Stimulated activated CD8-positive, alpha-beta memory T cell treated with anti-CD3 and anti-CD28 coated beads, Interleukin-7, amount 100 ng/mL, for 24 hours (primary cell): ENCODE measurements at places on chromosomes 12 and 14.

DNA sequence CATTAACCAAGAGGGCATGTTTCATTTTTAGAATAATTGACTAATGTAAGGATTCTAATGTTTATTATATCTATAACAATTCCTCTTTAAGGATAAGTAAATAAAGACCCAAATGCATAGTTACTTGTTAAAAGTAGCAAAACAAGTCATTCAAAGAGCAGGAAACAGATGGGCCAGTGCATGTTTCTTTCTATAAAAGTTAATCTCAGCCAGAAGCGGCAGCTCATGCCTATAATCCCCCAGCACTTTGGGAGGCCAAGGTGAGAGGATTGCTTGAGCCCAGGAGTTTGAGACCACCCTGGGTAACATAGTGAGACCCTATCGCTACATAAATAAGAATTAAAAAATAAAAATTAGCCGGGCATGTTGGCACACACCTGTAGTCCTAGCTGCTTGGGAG is 391.0 kb upstream of the RGS6 start:
- DNase-seq = no peak

DNA sequence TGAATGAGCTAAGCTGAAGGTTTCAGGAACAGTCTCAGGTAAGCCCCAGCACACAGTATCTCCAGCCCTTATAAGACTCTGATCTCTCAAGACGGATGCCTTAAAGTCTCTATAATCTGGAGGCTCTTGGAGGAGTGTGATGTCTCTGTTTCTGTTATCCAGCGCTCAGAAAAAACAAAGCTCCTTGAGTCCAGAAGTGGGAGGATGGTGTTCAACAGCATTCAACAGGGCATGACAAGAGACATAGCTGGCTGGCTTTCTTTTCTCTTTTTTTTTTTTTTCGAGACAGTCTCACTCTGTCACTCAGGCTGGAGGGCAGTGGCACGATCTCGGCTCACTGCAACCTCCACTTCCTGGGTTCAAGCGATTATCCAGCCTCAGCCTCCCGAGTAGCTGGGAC is 31.6 kb upstream of the TESC start:
- DNase-seq = no peak

DNA sequence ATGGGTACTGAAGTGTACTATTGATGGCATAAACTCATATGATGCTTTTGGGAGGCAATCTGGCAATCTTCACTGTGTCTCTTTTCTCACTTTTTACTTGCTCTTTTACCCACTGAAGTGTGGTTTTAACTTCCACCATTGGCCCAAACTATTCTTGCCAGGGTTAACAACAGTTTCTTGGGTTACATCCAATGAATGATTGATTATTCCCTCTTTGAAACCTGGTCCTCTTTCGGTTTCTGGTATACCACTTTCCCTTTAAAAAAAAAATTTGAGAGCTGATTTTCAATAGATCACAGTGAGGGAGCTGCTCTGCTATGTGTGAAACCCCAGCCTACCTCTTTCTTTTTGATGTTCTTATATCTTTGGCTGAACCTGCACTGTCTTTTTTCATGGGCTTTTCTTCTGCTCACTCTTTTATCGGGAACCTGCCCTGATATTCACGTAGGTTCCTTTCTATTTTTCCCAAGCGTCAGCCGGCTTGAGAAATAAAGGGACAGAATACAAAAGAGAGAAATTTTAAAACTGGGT is 56.1 kb upstream of the OR4E1 start:
- DNase-seq = no peak

DNA sequence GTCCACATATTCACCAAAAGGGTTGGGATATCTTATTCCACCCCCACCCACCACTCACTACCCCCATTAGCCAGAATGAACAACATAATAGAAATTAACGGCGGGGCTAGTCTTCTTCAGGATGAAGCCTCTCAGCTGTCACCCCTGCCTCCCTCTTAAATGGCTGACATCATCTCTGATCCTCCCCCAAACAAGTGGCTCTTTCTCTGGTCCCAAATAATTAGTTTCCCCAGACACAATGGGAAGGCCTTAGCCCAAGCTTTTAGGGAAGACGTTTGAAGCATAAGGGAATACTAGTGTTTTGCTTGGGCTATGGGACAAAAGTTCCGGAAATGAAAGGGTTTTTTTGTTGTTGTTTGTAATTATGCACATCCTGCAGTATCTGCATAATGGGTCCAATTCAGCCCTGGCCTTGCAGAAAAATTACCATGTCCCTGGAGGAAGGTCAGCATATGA is 13.8 kb downstream of the STON2 start:
- no peak for DNase-seq

DNA sequence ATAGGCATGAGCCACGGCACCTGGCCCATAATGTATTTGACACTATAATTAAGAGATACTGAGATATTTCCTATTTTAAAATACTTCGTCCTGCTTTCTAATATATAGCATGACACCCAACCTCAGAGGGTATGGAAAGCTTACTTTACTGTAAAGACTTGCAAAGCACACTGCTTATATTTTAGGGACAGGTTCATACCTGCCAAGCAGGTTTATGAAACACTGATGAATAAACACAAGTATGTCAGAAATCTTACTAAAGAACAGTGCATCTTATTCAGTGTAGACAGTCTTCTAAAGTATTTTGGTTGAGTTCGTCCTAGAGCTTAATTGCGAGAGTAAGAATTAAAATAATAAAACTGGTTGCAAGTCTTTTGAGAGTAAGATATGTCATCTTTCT is 65.4 kb downstream of the PPFIBP1 start:
- no peak for DNase-seq

GRCh38 chr12:84692071-84692470 is 220.5 kb downstream of the SLC6A15 start:
- DNase-seq = no peak

DNA sequence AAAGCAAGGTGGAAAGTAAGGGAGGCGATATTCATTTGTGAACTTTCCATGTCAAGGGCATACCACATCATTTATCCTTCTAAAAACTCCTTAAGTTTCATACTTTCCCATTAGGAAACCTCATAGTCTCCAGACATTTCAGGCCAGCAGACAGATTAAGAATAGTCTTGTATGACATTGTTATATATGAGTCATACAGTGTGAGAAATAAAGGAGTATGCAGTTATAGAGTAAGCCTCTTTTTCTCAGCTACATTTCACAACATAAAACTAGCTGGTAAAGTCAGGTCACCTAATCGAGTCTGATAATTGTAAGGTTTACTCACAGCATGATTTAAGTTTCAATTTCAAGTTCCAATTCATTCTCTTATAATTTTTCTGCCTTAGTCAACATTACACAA is 164.3 kb downstream of the GRIP1 start:
- no peak for DNase-seq

DNA sequence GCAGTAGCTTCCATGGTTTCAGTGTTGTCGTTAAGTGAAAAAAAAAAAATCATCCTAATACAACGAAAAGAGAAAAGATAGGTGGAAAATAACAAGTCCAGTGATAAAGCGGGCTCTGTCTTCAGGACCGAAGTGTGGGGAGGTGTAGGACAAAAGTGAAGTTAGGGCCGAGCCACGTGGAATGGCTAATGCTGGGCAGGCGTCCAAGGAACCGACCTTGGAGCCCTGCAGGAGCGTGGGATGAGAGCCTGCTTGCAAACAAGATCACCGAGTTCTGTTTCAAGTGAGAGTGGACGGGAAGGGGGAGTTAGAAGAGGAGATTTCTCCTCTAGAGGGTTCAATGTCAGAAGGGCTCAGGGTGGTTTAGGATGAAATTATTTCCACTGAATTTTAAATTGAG is 22.2 kb downstream of the A2ML1 start:
- DNase-seq = no peak

GRCh38 chr12:92737855-92738850 is 35.4 kb downstream of the PLEKHG7 start:
- DNase-seq = no peak

- DNase-seq = no peak
Observed at GRCh38 chr14:24870949-24871701, 178.8 kb downstream of the STXBP6 start.

DNA sequence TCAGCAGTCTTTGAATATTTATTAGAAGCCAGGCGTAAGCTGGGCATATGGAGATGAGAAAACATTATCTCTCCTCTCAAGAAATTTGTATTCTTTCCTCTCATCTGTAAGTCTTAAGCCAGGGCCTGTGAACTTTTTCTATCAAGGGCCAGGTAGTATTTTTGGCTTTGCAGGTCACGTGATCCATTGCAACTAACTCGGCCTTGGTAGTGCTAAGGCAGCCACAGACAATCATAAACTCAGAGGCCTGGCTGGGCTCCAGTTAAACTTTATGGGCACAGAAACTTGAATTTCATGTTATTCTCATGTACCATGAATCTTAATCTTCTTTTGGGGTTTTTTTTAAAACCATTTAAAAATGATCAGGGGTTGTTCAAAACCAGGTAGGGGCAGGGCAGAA is 117.4 kb upstream of the PELI2 start:
- no peak for DNase-seq

GRCh38 chr14:93592786-93593185 is 162.0 kb downstream of the UNC79 start:
- no peak for DNase-seq

DNA sequence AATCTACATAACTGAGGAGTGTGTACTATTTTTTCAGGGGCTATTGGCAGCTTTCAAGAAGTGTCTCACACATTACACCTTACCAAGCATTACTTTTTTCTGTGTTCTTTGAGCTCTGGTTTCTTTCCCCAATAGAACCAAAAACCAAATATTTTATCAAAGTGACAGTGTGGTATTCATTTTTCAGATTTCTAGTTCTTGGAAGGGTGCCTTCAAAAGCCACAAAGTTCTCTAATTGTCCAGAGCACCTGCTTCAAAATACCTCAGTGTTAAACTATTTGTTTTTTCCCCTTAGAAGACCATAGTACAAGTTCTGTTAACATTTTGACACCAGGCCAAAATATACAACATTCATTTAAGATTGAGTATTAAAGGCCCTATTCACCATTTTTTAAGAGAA is 515.7 kb downstream of the ETNK1 start:
- no peak for DNase-seq

GRCh38 chr12:77122661-77123060 is 57.3 kb upstream of the E2F7 start:
- DNase-seq = no peak

- no peak for DNase-seq
Observed at GRCh38 chr14:55881577-55882241, 236.5 kb upstream of the PELI2 start.

DNA sequence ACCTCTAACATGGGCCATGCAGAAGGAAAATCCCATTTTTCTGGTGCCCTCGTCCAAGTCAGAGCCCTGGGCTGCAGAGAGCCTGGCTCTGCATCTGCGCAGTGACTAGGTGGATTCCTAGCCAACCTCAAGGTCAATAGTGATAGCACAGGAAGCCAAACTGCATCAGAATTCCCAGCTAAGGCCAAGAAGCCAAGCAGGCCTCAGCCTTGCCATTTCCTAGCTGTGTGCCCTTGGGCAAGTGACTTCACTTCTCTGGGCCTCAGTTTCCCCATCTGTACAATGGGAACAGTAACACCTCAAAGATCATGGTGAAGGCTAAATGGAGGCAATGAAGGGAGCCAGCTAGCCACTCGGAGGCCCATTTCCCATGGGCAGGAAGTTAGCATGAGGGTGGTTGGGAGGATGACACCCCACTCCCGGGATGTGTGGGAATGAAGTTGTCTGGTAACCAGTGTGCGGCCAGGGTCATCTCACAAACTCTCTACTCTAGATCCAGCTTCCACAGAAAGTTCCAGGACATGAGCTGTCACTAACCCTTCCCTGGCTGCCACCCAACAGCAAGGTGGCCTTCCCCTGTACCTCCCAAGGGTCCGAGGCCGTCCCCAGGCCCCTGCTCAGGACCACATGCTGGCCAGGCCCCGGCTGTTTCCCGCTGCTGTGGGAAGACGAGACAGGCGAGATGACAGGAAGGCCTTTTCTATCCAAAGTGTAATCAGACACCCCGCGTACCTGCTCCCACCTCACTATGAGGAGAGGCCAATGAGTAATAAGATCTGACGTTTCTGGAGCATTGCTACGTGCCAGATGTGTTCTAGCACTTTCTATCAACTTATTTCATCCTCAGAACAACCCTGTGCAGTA is 125.7 kb downstream of the SCARB1 start:
- DNase-seq = no peak

DNA sequence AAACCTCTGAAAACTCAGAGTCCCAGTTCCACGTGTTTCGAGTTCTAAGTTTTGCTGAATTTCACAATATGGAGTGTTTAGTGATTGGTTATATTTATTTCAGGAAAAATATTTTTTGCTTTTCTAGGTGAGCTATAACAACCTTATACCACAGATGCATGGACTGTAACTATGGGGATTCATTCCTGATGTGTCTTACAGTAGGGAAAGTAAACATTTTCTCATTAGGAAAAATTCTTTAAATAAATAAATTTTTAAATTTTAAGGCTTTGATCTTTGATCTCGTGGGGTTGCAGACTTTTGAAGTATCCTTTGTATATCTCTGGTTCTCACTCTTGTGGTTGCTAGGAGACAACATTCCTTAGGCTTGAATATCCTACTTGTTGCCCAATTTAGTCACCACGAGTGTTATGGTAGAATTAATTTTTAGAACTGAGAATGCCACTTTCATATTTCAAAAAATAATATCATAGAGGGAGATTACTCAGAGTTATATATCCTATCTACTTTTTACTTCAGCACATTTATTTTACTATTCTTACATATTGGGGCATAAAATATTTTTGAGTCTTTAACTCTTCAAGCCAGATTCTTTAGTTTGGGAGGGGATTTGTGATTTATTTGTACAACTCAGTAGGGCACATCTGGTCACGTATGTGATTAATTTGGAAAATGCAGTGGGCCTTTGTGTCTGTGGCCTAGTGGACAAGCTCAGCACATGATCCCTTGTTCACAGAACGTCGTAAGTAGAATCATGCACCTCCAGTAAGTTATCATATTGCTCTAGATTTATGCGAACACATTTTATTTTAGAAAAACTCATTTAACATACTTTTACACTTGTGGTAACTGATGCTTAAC is 224.0 kb downstream of the TTC6 start:
- no peak for DNase-seq

- no peak for DNase-seq
Observed at GRCh38 chr12:12811343-12811742, 1.8 kb upstream of the DDX47 start.

- DNase-seq = no peak
Observed at GRCh38 chr12:121678716-121679300, 9.4 kb upstream of the MORN3 start.

- DNase-seq = no peak
Observed at GRCh38 chr12:112932485-112933128, 5.7 kb upstream of the OAS3 start.

- no peak for DNase-seq
Observed at GRCh38 chr12:47095446-47096236, 15.9 kb upstream of the AMIGO2 start.

- no peak for DNase-seq
Observed at GRCh38 chr14:23646648-23647549, 10.7 kb downstream of the DHRS2 start.

GRCh38 chr12:58424735-58425392 is 483.5 kb downstream of the ATP23 start:
- no peak for DNase-seq

- DNase-seq = no peak
Observed at GRCh38 chr14:37320106-37320505, 122.4 kb downstream of the MIPOL1 start.

DNA sequence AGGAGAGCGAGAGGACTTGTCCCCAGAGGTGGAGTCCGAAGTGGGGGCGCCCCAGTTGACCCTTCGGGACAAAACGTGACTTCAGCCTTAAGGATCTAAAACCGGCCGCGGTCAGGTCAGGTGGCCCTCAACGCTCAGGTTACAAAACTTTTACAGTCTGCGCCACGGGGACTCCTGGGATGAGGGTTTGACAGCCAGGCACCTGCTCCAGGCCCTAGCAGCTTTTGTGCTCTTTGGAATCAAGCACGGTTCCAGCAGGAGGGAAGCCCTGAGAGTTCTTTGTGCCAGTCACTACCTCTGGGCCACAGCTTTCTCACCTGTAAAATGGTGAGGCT is 337 bp downstream of the ZC2HC1C start:
- DNase-seq = no peak
